Natural killer cell (primary cell): ENCODE measurements at places on chromosomes 7 and 10.

DNA sequence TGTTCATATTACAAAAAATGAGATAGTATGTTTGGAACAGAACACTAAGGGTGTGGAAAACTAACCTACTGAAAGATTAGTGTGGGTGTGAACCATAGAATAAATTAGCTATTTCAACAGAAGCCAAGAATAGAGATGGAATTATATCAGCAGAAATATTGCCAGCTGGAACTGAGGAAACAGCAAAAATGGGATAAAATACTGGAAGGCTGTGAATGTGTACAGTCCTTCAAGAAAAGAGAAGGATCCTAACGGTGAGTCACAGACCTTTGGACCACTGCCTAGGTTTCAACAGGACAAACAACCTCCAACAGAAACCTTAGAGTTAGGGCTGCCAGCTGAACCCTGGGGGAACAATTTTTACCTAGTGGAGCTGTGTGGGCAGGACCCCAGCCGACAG, 395.0 kb downstream of the ZWINT start:
- H3K4me1 ChIP-seq = no peaks in the 10 kb centered on the region
- H3K27me3 ChIP-seq = no peaks in the 10 kb centered on the region
- no peak for DNase-seq
- no peak overlapping the region for H3K4me3 ChIP-seq
- no peak overlapping the region for H3K27ac ChIP-seq

GRCh38 chr7:19090526-19090925, 26.9 kb downstream of the TWIST1 start:
- H3K4me1 ChIP-seq = no peaks in the 10 kb centered on the region
- no peak overlapping the region for H3K27ac ChIP-seq
- no peak overlapping the region for H3K4me3 ChIP-seq
- H3K36me3 ChIP-seq = no peaks in the 10 kb centered on the region

DNA sequence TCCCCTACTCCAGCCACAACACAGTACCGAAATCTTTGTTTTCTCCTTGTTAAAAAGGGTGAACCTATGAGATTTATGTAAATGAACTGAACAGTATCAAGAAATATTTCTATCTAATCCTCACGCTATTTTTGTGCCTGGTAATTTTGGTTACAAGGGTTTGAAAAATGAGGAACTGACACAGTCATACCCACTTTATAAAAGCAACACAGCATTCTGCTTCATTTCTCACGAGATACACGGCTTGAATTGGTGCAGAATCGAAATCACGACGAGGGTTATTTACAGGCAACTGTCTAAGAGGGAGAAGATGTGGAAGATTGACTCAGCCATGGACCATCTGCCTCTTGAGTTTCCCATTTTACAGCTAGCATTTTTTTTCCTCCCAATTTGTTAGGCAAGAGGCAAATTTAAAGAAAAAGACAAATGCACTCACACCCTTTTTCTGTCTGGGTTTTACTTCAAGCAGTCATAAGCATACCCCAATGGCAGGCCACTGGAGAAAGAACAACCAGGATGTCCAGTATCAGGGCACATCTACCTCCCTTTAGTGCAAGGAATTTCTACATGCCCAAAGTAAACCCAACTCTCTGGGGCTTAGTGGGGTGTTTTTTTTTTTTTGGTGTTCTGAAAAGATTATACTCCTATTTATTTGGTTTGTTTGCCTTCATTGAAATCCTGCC, 108.1 kb downstream of the ITGB8 start:
- no peaks in the 10 kb centered on the region for H3K4me1 ChIP-seq
- no peaks in the 10 kb centered on the region for H3K36me3 ChIP-seq
- no peaks in the 10 kb centered on the region for H3K27me3 ChIP-seq
- no peak for DNase-seq
- H3K4me3 ChIP-seq = no peak overlapping the region
- H3K27ac ChIP-seq = no peak overlapping the region

DNA sequence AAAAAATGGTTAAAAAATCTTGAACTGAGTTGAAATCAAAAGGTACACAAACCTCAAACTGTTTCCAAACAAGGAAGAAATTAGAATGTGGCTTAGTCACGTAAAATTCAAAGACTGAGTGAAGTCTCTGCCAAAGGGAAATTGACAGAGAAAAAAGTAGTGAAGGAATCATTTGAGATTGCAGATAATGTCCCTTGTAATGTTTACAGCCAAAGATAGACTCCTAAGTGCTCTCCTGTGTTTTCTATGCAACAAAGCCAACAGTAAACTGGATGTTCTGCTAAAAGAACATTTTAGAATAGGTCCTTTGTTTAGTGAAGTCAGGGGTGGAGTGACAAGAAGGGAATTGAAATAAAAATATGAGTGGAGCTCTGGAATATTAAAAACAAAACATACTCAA, 117.9 kb downstream of the ITGA8 start:
- no peaks in the 10 kb centered on the region for H3K4me1 ChIP-seq
- DNase-seq = no peak
- H3K4me3 ChIP-seq = no peak overlapping the region
- H3K27me3 ChIP-seq = no peaks in the 10 kb centered on the region
- H3K27ac ChIP-seq = no peak overlapping the region

DNA sequence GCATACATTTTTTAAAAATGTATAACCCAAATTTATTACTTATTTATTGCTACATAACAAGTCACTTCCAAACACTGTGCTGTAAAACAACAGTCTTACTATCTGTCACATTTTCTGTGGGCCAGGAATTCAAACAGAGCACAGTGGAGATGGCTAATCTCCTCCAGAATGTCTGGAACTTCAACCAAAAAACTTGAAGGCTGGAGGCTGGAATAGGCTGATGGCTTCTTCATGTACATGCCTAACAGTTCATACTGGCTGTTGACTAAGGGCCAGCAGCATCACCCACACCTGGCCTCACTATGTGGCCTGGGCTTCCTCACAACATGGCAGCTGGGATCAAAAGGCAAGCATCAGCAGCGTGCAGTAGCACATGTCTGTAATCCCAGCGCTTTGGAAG, 92.4 kb upstream of the KMT2E start:
- no peak overlapping the region for H3K27ac ChIP-seq
- H3K4me3 ChIP-seq = no peak overlapping the region
- peaks cover 4% of the 10 kb centered on the region for H3K4me1 ChIP-seq
- no peaks in the 10 kb centered on the region for H3K36me3 ChIP-seq
- DNase-seq = no peak

- no peak overlapping the region for H3K4me3 ChIP-seq
- H3K27me3 ChIP-seq = no peaks in the 10 kb centered on the region
- H3K27ac ChIP-seq = no peak overlapping the region
- no peaks in the 10 kb centered on the region for H3K36me3 ChIP-seq
- H3K4me1 ChIP-seq = no peaks in the 10 kb centered on the region
- DNase-seq = no peak
These were observed 566.8 kb downstream of the SH2D4B start for GRCh38 chr10:81104494-81104893.

- H3K4me1 ChIP-seq = no peaks in the 10 kb centered on the region
- H3K27ac ChIP-seq = no peak overlapping the region
- no peak overlapping the region for H3K4me3 ChIP-seq
- no peaks in the 10 kb centered on the region for H3K27me3 ChIP-seq
- H3K36me3 ChIP-seq = no peaks in the 10 kb centered on the region
These were observed 22.7 kb upstream of the ZWINT start for GRCh38 chr10:56383806-56384205.

DNA sequence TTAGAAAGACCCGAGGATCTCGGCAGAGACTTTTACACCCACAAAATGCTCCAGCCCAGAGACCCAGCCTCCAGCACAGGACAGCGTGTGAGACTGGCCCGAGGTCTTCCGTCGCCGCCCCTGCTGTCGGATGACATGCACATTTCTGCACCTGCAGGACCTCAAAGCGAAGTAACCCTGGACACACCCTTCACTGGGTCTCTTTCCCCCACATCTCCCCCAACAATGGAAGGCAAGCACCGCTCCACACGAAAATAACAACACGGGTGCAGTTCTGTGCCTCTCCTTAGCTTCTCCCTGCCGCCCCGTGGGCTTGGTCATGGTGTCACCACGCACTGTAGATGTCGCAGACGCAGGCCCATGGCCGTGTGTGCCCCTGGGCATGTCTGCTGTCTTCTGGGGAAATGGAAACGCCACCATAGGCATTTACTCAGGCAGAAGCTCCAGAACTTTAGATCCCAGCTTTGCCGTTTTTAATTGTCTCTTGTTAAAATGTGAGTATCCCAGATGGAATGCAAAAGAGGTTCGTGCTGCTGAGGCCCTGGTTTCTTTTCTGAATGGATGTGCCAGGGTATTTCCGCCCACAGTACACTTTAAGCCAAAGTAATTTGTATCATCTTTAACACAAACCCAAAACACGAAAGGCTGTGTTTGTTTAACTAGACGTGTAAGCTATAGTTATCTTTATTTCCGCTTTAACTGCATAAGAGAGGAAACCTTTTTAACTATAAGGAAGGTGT, 237.9 kb downstream of the MGMT start:
- no peak overlapping the region for H3K27ac ChIP-seq
- H3K4me1 ChIP-seq = peaks cover 4% of the 10 kb centered on the region
- peaks cover 5% of the 10 kb centered on the region for H3K36me3 ChIP-seq
- no peak for DNase-seq

DNA sequence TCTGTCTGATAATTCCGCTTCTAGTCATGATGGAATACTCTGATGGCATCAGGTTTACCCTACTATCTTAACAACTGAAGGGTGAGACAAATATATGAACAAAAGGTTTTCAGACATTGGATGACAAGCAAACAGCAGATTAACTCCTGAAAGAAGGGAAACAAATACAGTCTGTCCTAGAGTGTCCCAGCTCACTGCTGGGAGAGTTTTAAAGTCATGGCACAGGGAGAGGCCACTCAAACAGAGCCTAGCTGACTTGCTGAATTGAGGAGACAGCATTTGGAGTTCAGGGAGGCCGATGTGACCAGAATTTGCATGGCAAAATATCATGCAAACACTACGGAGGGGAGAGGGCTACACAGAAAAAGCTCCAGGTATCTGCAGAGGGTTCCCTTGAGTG, 73.1 kb downstream of the MDH2 start:
- H3K27ac ChIP-seq = no peak overlapping the region
- no peaks in the 10 kb centered on the region for H3K27me3 ChIP-seq
- H3K4me3 ChIP-seq = no peak overlapping the region

DNA sequence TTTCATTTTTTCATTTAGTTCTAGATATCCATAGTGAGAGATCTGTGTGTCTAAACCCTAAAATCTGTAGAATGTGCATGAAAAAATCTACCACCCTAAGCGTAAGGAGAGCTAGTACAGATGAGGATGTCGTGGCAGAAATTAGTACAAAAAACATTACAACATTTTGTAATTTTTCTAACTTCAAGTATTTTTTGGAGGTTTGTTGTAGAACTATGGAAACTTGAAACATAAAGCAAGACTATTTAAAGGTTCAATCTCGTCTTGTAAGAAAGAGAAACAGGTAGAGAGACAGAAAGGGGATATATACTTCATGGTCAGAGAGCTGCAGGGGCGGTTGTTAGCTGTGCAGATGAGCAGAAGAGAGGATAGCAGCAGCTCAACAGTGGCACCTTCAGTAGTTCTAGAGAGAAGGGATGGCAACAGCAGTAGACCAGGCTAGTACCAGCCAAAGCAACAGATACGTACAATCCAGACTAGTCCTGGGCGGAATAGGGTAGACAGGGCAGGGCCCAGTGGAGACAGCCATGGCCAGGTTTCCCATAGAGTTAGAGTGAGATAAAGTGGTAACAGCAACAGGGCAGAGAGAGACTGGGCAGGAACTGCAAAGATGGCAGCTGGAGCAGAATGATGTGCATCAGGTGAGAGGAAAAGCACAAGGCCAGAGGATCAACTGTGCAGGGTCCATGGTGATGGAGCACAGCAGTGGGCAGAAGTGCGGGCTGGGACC, 145.2 kb downstream of the FRMD4A start:
- H3K4me3 ChIP-seq = no peak overlapping the region
- no peaks in the 10 kb centered on the region for H3K36me3 ChIP-seq
- peak; percentile 84 for DNase-seq
